ENCODE measurements at places on chromosomes 1 and 21.

- no peak for DNase-seq
Observed at GRCh38 chr1:78691995-78692747, 42.5 kb downstream of the IFI44 start.

- no peak for DNase-seq
Observed at GRCh38 chr21:42187976-42188653, 30.8 kb upstream of the ABCG1 start.

DNA sequence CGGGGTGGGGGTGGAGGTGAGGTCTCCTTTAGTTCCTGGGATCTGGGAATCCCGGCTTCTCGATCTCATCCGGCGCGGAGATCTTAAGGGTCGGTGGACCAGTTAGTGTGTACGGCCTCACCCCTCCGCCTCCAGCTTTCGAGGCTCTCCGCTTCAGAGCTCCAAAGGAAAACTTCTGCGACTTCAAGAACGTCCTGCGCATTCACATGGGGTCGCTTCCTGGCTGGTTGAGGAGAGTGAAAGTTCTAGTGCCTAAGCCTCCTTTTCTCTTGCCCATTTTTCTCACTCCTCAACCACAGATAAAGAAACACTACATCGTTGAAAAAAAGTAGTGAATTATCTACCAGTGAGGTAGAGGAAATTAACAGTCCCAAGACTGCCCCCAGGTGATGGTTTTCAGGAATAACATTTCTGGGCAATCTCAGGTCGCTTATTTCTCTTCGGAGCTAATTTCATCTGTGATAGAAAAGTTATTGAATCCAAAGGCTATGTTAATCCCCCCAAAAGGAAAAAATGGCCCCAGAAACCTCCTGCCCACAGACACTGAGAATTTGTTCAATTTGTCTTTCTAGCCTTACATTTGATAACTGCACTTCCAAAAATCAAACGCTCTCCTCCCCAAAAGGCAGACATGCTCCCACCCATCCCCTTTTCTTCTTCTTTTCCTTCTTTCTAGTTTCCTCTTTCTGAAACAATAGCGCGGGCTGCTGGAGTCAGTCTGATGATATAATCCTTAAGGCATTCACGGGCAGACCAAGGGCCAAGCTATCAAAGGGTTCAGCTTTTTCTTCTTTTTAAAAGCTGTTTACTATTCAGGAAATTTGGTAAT, 20.6 kb upstream of the TBX15 start:
- DNase-seq: peak; percentile 36

DNA sequence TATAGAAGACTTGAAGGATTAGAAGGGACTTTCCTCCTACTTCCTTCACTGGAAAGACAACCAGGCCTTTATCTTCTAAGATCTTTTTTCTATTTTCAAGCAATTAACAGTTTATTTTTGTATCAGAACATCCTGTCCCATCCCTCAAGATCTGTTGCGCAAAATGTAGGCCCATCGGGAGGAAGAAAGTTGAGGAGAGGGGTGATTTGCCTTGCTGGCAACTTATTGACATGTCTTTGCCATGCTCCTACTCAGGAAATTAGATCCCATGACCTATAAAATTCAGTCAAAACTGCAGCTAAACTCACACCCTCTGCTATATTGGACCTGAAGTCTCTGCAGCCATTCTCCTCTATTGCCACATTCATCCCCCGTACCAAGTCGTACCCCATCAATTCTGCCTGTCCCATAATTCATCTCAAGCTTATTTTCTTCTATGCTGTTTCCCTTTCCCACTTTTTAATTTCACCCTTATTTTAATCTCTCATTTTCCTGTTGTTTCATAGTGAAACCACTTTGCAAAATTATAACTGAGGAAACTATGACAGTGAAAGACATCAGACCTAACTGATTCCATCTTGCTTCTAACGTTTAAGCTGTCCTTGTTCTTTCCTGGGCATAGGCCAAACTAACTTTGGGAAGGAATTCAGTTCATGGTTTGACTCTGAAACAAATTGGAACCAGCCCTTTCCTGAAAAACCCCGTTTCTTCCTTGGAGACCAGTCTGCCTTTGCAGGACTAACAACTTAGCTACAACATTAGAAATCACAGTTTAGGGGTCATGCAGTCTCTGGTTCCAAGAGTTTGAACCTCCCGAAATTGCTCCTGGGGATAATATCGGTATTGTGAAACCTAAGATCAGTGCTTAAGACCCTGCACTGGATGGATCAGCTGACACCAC, 195.7 kb upstream of the PTBP2 start:
- no peak for DNase-seq

DNA sequence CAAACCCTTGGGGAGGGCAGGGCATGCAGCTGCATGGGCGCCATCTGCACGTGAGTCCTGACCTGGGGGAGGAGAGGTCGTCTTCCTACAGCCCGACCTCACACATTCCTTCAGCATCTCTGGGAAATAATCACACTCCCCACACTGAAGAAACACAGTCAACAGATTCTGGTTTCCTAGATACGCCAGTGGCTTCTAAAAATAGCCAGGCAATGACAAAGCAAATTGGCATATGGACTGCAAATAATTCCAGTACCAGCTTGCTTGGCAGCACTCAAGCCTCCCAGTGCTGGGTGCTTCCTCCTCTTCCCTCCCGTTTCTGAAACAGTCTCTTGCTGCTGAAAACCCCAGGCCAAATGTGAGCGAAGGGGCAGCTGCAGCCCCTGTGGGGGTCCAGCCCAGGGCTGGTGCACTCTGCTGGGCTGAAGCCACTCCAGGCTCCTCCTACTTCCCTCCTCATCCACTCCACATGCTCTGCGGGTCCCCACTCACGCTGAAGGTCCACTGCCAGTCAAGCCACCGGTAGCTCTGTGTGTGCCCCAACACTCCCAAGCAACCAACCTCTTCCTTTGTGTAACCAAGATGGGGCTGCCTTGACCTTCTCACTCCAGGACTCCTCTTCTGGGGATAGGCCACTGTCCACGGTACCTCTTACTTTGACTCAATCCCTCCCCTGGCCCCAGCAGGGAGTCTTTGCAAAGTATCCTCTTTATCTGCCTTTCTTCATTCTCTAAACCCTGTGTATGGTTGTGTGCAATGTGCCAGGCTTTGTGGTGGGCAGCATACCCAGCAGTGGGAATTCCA, 69.0 kb downstream of the KCND3 start:
- DNase-seq: peak; percentile 16

DNA sequence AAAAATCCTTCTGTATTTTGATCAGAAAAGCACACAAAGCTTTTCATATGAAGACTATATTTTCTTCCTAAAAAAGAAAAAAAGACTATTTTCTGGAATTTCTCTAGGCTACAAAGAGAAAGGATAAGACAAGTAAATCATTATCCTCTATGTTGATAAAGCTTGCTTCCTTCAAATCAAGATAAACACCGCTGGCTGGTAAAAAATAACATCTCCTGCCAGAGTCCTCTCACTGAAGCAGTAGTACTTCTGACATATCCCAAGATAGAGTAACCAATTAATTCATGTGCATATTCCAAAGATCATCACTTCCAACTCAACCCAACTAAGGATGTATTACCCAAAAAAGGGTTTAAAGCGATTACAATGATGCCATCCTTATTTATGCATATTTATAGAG, 34.3 kb downstream of the DENND1B start:
- DNase-seq: no peak

DNA sequence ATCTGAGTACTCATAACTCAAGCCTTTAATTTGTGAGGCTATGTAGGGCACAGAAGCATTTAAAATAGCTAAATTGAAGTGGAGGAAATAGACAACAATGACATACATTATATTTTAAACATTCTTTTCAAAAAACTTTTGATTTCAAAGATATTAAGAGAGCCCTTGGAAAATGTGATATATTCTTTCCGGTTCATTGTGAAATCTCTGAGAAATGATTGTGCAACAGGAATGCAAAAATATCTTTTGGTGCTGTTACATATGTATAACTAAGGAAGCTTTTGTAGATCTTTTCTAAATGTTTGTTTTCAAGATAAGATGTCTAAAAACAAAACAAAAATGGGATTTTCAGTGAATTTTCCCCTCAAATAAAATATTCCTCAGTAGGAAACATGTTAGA, 185.2 kb downstream of the LEPR start:
- DNase-seq: no peak

DNA sequence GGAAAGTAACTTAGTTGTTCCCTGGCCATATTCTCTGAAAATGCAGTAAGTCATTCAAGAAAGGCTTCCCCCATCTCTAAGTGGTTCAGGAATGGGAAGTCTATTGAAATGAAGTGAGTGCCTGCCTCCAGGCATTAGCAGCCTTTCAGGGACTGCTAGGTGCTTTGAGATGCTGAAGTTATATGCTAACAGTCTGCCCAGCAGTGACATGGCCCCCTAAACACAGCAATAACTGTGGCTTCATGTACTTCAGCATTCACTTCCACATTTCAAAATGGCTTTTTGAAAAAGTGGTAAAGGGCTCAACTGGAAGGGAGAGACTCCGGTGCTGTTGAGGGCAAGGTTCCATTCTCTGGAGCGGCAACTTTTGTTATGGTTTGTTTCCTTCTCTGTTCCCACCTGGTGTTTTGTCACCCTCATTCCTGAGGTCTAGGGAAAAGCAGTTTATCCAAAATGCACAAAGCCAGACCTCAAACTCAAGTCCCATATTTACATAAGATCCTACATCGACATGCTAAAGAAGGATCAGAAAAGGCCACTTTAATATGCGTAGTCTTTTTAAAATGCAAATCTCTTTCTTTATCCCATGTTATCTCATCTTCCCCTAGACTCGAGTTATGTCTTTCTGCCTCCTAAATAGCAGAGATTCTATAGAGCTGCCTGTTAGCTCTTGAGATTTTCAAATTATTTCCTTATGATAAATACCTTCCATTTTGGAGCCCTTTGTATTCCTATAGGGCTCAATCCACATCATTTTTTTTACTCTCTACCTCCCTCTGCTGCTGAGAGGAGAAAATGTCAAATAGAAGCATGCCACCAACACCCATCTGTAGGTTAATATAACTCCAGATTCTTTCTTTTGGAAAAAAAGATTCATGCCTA, 34.2 kb upstream of the LRRC8C start:
- DNase-seq: peak; percentile 43

GRCh38 chr1:60279798-60280197, 206.2 kb upstream of the C1orf87 start:
- DNase-seq: no peak

GRCh38 chr1:211381481-211382181, 55.0 kb downstream of the TRAF5 start:
- DNase-seq: no peak

GRCh38 chr1:208808301-208808700, 564.1 kb upstream of the PLXNA2 start:
- DNase-seq: no peak

DNA sequence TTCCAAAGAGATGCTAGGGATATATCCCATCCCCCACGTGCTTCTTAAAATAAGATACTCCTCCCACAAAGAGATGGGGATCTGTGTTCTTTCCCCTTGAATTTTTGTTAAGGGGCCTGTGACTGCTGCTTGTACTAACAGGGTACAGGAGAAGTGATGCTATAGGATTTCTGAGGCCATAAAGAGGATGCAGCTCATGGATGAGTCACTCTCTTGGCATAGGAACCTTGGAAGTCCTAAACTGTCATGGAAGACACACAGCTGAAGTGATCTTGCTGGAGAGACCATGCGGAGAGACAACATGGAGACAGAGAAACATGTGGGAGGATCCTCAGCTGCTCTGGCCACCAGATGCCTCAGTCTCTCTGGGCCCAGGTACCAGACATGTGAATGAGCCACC, 157.2 kb downstream of the S1PR1 start:
- no peak for DNase-seq

DNA sequence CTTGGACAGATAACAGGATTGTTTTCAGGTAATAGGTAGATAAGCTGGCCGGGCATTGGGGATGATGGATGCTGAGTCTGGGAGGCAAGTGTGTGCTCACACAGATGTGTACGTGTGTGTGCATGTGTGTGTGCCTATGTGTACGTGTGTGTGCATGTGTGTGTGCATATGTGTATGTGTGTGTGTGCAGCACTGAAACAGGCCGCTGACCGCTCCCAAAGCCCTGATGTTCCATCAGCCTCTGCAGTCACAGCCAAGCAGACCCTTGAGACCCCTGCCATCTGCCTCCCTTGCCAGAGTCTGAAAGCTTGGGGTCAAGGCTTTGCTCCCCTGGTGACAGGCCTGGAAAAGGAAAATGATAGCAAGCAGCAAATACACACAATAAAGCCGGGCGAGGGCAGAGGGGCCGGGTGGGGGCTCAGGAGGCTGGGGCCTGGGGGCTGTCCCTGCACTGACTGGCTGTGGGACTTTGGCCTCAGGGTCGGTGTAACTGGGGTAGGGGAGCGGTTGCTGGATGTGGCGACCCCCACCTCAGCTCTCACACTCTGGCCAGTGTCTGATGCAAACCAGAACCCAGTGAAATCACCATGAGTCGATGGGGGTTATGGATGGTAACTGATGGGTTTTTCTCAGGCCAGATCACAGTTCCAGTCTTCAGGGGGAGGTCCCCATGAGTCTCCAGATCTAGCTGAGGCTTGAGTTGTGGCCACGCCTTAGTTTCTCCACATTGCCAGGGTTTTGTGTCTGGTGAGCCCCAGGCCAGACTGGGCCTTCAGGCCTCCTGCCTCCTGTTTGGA, 9.2 kb upstream of the TNFRSF8 start:
- no peak for DNase-seq
